ENCODE measurements at places on chromosomes 5 and 9.

DNA sequence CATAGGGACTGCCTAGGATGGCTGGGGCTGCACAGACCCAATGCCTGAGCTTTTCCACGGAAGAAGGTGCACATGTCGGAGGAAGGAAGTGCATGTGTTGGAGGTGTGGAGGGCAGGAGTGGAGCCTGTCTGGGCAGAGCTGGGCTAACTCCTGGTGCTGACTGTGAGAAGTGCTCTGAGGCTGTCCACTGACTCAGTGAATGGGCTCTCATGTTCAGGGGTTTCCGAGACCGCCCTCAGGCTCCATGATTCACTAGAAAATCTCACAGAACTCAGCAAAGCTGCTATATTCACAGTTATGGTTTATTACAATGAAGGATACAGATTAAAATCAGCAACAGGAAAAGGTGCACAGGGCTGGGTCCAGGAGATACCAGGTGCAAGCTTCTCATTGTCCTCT lies 37.2 kb downstream of the NTNG2 start:
- no peak for DNase-seq

GRCh38 chr5:95956021-95956899 lies 5.4 kb downstream of the ELL2 start:
- DNase-seq, result no peak

DNA sequence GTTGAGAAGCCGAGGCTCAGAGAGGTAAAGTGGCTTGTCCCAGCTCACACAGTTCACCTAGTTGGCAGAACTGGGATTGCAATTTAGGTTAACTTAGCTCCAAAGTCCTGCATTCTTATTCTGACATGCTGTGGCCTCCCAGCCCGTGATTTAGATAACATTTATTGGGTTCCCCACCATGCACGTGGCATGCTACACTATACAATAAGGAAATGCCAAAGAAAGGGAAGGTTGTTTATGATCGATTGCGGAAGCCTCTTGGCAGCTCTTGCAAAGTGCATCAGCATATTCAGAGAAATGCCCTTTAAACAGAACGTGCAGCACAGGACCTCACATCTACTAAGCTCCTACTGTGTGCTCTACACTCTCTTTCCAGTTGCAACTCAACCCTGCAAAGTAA lies 3.2 kb downstream of the NEURL1B start:
- no peak for DNase-seq

- no peak for DNase-seq
Measured at GRCh38 chr9:79670269-79670961, 98.7 kb downstream of the TLE4 start.

DNA sequence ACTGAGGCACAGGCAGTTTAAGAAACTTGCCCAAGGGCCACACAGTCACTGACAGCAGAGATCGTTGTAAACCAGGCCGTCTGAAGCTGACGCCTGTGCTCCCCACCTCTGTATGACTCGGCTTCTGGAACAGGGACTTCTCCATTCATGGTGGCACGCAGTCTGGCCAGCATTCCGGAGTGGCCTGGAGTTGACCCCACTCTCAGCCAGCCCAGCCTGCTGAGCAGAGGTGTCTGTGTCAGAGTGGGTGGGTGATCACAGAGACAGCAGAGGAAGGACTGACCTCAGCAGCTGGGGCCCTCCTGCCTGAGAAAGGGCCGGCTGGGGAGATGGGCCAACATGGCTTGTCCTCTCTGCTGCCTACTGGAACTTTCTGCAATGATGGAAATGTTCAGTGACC lies 12.6 kb downstream of the LRSAM1 start:
- no peak for DNase-seq

DNA sequence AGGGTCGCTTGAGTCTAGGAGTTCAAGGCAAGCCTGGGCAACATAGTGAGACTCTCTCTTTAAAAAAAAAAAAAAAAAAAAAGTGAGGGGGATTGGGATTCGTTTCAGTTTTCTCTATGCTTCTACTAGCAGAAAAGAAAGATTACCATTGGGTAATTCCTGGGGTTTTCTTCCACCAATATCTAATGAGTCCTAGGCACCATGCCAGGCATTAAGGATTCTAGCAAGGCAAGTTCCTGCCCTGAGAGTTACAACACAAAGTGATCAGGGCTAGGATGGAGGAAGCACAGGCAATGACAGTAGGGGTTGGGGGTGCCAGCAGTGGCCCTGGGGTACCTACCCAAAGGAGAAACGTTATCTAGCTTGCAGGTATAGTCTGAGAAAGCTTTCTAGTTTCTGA lies 90.8 kb downstream of the PCDH1 start:
- no peak for DNase-seq

DNA sequence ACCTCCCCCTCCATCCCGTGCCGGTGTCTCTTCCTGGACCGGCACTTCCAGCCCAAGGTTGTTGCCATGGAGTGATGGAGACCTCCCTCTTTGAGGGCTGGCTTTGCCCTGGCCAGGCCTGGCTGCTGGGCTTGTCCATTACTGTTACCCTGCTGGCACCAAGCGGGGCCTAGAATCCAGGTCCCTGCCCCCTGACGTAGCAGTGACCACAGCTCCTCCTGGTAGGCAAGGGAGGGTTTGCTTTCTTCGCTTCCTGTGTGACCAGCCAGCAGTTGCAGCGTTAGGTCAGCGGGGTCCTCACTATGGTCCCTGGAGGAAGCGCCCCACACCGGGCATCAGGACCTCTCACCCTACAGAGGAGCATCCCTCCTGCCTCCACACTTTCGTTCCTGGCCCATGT lies 146.7 kb upstream of the COL5A1 start:
- no peak for DNase-seq

DNA sequence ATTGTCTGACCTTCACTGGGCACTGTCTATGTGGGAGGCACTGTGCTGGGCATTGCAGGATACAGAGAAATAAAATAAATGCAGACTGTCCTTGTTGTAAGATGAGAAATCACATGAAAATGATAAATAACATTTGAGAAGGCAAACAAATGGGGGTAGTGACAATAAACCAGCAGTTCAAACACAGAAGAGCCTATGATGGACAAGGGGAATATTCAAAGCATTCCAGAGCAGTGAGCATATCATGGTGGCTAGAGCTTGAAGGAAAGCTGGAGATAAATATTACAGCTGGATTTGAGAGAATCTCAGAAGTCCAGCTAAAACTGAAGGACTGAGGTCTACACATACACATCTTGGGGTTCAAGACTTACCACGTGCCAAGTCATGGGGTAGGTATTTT lies 209.9 kb downstream of the ASTN2 start:
- no peak for DNase-seq

DNA sequence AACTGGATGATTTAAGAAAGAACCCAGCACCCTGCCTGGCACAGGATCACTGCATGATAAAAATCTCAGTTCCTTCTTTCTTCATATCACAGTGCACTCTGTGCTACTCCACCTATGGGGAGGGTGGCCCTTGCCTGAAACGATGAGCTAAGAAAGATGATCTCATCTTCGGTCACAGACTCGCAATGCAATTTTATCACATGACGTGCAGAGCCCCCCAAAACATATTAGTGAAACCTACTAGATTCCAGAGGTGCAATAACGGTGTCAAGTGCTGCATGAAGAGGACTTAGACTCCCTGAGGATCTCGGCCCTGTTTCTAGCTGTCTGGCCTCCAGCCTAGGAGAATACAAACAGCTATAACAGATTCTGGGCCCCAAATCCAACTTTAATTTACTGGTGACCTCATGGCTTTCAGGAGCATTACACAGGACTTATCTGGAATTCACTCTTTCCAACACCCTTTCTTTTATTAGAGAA lies 104.0 kb downstream of the EBF1 start:
- no peak for DNase-seq

Data from iPS DF 19.7 (cell line).